ENCODE measurements at places on chromosomes 2 and 18.

GRCh38 chr18:27803957-27804356, 373.0 kb downstream of the CDH2 start:
- no peak for DNase-seq

DNA sequence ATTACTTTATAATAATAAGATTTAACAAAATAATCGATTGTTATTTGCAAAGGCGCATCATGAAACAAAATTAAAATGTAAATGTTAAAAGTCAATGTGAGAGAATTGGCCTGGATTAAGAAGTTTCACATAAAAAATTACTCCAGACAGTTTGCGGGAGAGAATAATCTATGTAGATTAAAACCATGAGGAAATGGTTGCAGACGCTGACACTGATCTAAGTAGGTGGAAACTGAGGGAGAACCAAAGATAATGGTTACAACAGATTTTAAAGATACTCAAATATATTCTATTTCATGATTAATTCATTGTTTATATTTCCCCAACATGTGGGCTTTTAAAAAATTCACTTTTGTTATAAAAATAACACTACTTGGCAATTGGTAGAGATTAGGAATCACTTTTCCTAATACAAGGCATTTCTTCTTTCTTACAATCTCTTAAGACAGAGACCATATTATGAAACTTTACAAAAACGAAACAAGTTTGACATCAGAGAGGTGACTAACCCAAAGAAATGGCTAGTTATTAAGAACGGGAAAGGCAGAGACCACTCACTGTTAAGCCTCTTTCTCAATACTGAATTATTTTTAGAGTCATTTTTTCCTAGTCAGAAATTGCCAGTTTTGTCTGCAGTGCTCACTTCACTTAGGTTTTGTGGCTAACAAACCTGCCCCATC, 1.6 kb downstream of the KANSL1L start:
- DNase-seq, result peak; percentile 42

- DNase-seq, result no peak
Observed at GRCh38 chr2:68471385-68471784, 4.0 kb downstream of the APLF start.

DNA sequence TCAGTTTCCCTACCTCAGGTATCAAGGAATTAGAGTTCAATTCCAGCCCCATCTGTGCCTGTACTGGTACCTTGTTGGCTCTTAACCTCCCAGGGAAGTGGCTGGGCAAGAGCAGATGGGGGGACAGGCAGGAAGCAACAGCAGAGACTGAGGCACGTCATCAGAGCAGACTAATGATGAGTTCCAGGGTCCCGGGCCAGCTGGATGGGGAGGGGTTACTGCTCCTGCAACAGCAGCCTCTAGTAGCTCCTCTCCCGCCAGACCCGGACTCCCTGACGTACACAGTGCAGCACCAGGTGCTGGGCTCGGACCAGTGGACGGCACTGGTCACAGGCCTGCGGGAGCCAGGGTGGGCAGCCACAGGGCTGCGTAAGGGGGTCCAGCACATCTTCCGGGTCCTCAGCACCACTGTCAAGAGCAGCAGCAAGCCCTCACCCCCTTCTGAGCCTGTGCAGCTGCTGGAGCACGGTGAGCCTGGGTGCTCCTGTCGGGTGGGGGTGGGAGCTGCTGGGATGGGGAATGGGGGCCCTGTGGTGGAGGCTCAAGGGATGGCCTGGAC, 26.0 kb upstream of the GMPPA start:
- DNase-seq, result no peak

DNA sequence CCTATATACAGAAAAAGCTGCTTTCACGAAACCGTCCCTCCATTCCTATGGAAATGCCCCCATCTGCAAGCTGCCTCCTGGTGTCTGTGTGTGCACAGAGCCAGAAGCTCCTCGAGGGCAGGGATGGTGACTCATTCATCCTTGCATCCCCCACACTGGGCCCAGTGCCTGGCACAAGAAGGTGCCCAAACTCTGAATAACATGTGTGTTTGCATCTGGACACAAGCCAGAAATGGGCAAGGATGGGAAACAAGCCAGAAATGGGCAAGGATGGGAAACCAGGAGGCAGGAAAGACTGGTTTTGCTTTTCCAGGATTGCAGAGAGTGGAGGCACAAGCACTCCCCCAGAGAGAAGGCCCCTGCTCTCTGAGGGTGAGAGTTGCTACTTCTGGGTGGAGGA, 313.9 kb downstream of the CELF4 start:
- no peak for DNase-seq

DNA sequence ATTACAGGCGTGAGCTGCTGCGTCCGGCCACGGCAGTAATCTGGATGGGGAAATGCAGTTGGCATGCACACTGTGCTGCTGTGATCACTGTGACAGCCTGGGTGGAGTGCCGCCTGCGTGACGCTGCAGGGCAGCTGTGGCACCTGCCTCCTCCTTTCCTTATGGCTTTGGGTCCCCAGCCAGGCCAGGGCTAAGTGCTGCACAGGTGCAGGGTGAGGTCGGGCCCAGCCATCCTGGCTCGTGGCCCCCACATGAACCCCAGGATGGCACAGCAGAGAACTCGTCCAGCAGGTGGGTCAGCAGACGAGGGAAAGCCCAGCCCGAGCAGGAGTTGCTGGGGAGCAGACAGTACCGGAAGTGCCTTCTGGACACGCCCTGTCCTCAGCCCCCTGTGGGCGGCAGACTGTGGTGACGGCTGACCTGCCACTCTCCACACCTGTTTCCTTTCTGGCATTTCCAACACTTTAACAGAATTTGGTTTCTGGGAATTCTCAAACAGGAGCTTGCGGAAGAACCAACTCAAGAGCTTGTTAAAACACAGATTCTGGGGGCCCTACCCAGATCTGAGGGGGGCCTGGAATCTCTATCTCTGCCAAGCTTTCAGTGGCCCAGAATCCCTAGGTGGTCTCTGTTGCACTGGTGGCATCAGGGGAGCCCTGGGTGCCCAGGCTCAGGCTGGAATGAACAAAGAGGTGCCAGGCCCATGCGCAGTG, 16.9 kb downstream of the HS1BP3 start:
- DNase-seq, result no peak

GRCh38 chr2:33873076-33873605, 274.0 kb upstream of the FAM98A start:
- DNase-seq, result no peak

DNA sequence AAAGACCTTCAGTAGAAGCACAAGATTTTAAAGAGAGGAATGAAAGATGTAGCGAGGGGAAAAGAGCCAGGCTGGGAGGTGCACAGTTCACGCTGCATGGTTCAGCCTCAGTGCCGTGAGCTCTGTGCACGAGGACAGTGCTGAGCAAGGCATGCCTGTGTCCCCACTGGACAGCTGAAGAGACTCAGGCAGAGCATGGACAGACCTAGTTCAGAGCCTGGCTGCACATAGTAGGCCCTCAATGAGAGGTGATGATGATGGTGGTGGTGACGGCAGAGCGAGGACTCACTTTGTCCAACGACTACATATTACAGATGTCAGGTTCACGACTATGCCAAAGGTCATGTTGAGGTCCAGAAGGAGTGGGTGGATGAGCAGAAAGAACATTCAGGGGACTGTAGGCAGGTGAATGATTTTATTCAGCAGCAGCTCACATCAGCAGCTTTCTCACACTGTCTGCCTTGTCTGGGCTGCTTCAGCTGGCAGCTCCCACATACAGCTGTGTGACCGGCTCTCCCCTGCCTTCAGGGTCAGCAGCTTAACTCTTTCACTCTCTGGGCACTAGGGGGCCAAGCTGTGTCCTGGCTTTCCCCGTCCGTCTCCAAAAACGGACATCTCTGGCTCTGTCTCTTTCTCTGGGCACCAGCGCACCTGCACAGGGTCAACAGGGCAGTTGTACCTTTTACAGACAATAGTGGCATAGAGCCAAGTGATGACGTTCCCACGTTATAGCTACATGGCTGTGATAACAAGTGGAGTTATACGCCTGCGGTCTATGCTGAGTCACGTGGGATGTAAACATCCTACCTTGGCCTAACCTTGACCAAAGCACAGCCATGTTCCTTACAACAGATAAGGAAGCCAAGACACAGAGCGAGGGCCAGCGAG, 128.8 kb upstream of the MSH6 start:
- DNase-seq, result no peak

GRCh38 chr2:231622963-231623362, 30.3 kb downstream of the TEX44 start:
- DNase-seq, result no peak

DNA sequence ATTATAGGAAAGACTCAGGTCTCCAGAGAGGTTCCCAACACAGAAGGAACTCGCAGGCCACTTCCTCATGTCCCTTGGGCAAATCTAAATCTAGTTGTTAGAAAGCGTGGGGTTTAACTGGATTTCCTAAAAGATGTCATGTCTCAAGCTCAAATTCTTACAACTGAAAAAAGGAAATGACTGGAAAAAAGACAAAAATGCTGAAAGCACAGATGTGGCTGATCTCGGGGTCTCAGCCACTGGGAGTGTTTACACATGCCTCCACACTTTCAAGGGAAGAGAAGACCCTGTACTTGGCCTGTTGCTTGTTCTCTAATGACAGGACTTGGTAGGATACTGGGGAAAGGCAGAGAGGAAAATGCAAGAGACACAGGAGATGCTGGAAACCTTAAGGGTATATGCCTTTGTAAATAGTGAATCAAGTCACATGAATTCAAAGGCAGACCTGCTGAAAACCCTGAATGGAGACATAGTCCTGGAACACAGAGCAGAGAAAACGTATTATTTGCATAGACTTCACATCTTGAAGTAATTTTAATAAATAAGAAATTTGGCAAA, 160.9 kb upstream of the MEIS1 start:
- DNase-seq, result no peak

DNA sequence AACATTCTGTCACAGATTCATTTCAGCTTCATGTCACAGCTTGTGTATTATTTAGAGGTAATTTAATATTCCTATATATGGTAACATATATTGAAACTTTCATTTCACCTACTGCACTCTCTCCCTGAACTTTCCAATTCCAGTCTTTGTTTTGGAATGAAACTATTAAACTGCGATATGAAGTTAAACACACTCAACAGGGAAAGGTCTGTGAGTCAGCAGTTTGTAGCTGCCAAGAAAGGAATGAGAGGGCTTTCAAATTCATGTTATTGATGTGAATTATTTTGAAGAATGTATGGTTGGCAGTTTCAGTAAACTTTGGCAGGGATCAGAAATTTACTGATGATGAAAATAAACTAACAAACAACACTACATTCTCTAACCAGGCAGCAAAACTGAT, 148.3 kb downstream of the HNMT start:
- DNase-seq, result no peak

DNA sequence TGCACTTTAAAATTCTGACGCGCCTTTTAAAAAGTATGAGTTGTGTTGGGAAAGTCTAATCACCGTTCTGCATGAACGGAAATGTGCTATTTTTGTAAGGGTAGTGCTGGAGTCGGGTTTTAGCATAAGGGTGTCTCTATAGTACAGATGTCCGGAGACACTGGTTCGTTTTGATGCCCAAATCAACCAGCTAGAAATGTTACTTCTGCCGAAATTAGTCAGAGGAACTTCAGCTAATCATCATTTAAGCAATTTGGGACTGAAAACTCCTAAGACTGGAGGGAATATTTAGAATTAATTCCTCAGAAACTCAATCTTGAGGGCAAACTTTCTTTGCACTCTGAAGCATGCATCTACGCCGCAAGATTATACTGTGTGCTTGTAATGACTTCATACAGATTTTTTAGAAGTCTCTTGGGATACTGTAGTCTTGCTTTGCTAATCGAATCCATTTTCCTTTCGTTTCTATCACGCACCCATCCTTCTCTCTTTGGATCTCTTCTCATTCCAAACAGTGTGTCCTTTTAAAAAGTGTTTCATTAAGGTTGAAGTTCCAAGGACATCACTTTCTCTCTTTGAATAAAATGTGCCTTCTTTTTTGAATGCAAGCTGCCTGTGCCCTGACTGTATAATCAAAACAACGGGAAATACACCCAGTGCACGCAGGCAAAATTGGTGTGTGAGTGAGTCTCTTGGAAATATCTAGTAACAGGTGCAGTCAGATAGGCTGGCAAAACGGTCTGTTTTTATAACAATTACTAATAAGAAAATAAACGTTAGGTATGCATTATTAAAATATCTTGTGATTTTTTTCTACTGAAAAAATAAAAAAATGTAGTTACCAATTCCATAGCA, 270.9 kb upstream of the TCF4 start:
- DNase-seq, result no peak

DNA sequence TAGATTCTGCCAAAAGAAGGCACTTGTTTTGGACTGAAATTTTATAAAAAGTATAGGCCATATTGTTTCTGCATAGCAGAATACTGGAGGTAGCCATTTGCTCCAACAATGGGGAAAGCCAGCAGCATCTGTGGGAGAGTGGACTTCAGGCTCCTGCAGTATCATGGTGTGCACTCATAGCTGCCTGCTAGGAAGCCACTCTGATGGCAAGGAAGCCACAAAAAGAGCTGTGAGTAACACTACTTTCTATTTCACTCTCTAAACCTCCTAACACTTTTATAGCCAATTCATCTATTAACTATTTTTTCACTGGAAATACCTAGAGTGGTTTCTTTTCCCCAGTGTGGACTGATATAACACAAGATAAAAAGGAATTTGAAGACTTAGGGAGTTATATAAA, 144.4 kb upstream of the KCNJ3 start:
- no peak for DNase-seq

GRCh38 chr2:140353541-140353940, 1573.4 kb upstream of the NXPH2 start:
- DNase-seq, result no peak

GRCh38 chr2:130259594-130259993, 61.4 kb upstream of the TUBA3E start:
- no peak for DNase-seq

DNA sequence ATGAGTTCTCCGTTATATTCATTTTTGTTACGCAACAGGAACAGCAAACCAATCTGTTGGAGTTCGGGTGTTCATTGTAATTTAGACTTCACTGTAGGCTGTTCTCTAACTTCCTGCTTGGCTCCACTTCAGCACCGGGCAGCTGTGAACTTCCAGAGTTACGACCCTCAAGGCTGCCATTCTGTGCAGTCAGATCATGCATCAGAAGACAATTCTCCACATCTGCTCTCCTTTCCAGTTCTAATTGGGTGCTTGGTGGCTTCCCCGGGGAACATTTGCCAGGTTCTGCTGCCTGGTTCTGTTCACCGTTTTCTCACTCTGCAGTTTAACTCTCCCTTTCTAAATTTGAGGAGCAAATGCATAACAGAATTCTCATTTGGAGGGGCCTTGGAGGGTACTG, 237.7 kb downstream of the NYAP2 start:
- DNase-seq, result no peak

- peak; percentile 39 for DNase-seq
Observed at GRCh38 chr18:43571078-43571689, 293.9 kb upstream of the SYT4 start.

GRCh38 chr2:178084273-178084672, 11.7 kb upstream of the PDE11A start:
- no peak for DNase-seq

GRCh38 chr2:181318504-181319280, 138.5 kb upstream of the ITGA4 start:
- no peak for DNase-seq
